CD4-positive, alpha-beta T cell treated with Interleukin-21 for 1 hour (primary cell): ENCODE measurements at places on chromosomes 1 and 21.
A peak's percentile ranks its signal among the peaks of the same experiment; 100 is the strongest.

- no peak for DNase-seq
These were observed 92.5 kb downstream of the DHRS3 start for GRCh38 chr1:12525311-12526181.

GRCh38 chr1:34844252-34844634 lies 15.3 kb downstream of the SMIM12 start:
- DNase-seq: no peak

DNA sequence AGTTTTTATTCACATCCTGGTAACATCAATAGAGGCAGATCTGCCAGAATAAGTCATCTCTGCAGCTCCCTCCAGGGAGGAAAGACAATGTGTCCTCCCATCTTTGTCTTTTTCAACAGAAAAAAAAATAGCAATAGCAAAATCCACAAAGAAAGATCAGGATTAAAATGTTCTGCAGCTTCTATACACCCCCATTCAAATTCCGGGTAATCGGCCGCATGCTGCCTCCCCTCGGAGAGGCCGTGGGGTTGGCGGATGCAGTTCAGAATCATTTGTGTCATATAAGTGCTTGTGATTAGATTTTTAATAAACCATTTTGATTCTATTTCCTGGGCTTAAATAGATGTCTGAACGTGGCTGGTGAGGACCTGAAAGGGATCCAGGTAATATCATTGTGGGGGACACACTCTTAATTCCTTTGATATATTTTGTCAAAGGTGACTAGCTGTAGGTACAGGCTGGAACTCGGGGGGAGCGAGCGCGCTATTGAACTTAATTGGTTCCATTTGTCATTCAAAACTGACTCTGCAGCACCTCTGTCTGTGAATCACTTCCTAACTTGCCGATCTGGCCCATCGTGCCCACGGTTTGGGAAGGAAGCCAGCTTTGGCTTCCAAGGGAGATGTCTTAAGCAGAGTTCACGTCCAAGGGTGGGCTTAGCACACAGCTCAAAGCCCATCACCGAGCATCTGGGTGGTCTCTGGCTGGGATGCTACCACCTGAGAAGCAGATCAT lies 85.6 kb upstream of the ARHGEF16 start:
- DNase-seq: no peak

DNA sequence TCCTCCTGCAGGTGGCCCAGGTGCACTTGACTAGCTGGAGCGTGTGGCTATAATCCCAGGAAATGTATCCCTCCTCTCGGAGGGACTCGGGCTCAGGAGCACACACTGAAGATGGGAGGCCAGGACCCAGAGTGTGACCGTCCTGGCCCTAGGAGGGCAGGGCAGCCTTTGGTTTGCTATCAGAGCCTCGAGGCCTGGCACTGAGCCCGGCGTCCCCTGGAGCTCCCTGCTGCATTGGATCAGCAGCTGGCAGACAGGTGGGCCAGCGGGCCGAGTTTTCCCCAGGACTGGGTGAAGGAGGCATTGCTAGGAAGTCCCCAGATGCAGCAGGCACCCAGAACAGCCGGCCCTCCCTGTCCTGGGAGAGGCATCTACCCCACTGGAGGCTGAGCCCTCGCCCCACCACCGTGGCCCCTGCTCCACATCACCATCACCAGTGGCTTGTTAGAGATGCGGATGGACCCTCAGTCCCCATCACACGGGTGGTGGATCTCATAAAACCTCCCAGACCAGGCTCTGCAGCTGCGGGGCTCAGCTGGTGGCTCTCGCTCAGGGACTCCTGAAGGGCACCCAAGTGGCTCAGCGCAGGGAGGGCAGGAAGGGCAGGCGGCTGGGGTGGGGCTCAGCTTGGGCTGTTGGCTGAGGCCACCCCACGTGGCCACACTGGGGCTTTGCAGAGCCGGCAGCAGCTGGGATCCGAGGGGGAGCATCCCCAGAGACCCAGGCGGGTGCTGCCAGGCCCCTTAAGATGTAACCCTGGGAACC lies 32.7 kb upstream of the POFUT2 start:
- no peak for DNase-seq

DNA sequence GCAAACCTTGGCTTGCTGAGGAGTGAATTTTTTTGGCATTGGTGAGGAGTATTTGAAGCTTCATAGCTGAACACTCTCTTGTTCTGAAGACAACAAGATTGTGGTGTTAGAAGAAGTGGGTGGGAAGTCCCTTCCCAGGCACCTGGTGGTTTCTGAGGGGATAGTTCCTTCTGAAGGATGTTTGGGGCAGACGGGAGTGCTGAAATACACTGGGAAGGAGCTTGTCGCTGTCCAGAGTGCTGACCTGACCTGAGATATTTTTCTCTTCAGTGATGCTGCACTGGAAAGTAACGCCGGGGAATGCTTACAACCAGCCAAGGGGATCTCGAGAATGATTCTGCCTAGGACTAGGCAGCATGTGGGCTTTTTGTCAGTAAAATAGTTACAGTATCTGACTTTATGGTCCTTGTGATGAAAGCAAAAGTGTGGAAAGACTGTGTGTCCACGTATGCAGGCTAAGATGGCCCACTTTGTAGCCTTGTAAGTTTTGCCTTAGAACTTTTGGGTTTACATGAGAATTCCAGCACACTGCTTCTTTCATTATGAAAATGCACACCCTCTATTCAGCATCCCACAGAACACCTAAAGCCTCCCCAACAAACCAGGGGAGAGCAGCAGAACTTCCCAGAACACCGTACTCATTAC lies 33.1 kb upstream of the NFASC start:
- no peak for DNase-seq

- DNase-seq: no peak
These were observed 23.1 kb upstream of the PTBP2 start for GRCh38 chr1:96698342-96698983.

DNA sequence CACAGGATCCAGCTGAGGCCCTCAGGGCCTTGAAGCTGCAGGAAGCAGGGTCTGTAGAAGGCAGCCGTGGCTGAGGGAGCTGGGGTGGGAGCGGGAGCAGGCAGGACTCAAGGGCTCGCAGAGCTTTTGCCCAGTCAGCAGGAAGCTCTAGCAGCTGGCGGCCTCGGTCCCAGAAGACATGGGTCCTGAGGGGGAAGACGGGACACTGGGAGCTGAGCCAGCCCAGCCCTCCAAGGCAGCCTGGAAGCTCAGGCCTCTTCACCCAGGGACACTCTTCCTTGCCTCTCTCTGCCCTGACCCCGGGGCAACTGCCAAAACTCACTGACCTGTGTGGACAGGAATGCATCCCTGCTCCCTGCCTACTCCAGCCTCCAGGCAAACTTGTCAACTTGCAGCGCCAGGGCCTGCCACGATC lies 8.9 kb downstream of the ADGRB2 start:
- no peak for DNase-seq

DNA sequence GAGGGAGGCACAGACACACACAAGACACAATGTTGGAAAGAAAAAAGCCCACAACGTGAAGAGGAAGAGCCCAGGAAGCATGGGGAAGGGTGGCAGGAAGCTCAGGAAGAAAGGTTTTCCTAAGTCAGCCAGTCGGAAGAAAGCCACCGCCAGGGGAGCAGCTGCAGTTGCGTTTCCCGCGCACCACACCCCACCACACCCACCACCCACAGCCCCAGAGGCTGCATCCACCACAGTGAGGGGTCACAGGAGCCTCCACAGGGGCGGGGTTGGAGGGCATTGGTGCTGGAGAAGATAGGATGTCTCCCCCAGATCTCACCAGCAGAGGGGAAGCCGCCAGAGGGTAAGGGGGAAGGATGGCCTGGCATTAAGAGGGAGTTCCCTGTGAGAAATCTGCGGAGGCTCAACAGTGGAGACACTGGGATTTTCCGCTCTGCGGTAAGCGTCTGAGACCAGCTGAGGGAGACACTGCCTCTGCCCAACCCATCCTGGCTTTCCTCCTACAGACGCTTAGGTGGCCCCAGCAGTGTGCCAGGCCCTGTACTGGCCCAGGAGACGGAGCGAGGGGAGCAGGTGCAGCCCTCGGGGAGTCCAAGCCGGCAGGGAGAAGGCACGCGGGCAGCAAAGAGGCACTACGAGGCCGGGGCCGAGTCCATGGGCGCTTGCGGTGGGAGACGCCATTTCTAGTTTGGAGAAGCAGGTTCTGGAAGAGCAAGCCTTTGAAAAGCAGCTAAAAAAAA lies 19.8 kb downstream of the PGLYRP3 start:
- no peak for DNase-seq

- no peak for DNase-seq
These were observed 1.3 kb upstream of the PYGO2 start for GRCh38 chr1:154962795-154963330.

DNA sequence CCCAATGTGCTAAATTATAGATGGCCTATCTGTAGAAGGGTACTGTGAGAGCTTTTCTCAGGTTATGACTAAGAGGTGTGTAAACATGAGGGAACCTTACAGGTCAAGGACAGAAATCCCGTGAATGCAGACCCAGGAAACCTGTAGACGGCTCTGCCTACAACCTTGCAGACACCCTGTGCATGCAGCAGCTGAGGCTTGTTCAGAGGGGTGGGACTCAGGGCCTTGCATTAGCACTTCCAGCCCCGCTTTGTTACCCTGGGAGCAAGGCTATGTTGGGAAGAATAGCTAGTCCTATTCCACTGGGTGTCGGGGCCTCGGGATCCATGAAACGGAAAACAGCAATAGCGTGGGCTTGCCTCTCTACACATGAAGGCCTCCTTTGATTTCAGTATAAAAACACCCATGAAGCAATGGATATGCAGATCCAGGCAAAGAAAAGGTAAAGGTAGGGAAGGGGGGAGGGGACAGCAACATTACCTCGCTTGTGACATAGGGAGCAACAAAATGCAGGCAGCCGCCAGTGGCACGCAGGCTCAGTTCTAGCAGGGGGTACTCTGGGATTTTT lies 9.5 kb upstream of the NDUFS5 start:
- DNase-seq: no peak

- no peak for DNase-seq
These were observed 3.5 kb downstream of the RGL1 start for GRCh38 chr1:183808296-183809027.

DNA sequence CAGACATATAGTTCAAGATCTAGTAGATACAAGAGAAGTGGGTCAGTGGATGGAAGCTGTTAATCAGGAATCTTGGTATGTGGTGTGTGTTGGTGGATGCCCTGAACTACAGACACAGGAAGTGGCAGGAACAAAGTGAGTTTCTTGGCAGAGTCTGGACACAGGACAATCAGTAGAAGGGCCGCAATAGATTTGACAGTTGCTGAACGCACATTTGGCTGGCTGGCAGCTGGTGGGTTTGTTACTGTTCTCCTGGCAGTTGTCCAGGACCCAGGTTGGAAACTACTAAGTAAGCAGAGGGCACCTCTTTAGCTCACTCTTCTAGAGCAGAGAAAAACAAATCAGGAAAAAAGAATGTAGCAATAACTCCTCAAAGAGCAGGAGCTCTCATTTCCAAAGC lies 13.2 kb downstream of the KRTAP26-1 start:
- DNase-seq: no peak

DNA sequence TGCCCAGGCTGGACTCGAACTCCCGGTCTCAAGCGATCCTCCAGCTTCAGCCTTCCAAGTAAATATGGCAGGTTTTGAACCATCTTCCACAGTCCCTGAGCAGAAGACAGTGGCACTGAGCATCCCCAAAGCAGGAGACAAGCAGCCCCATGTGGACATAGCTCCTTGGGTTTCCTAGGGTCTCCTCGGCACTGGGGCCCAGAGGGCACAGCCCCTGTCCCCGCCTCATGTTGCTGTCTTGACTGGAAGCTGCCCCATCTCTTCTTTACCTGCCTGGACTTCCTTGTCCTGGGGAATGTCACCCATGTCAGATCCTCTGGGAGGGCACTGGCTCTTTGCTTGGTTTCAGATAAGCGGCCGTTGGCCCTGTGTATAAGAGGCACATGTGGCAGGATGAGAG lies 263.7 kb upstream of the RAB4A start:
- no peak for DNase-seq

DNA sequence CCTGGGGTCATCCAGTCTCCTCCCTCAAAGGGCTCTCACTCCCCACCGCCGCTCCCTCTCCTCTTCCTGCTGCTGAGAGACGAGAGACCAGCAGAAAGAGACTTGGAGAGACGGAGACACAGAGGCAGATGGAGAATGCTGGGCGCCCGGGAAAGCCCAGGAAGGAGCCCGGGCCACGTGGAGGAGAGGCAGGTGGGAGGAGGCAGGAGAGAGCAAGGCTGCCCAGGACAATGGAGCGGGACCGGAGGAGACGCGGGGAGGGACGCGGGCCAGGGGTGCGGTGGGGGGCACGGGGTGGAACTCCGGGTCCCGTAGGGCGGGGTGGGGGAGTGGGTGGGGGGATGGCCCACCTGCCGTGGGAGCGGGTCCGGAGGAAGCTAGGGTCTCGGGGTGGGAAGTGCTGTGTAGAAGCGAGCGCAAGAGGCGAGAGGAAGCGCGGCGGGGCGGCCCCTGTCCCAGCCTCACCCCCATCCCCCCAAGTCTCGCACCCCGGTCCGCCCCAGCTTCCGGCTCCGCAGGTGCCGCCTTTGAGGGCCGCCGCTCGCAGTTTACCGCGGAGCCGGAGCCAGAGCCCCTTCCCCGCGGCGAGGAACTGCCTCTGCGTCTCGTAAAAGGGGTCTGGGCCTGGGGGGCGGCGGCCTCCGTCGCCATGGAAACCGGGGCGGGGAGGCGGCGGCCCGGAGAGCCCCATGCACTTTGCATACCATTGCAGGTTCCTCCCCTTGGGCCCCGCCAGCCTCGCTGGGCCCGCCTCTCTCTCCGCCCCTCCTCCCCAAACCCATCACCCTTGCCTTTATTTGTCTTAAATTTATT lies 11.7 kb upstream of the EPHA2 start:
- DNase-seq: peak; percentile 78

DNA sequence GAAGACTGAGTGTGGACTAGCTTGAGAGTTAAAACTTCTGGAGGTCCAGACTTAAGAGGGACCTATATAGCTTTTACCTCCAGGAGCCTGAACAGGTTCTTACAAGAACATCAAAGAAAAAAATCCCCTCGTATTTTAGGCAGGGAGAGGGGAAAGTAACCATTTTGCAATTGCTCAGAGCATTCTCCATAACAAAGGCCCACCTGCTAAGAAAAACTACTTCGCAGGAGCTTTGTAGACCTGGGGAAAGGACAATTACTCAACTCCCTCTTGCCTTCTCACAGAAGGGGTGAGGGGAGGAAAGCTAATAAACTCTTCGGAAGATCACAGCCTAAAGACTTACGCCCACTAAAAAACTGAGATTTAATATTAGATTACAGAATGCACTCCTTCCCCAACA lies 86.3 kb downstream of the RERE start:
- DNase-seq: no peak

DNA sequence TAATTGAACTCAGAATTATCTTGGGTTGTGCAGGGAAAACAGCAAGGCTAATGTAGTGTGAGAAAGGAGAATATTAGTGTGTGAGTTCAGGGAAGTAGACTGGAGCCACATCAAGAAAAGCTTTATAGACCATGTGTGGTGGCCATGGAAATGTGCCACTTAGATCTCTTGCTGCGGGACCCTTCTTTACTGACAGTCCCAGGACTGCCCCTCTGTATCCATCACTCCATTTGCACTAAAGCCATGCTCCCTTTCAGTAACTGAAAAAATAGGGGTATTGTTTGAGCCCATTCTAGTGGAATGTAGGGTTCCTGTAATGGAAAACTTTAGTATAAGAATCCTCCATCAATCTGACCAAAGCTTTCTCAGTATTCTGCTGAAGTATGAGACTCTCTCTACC lies 32.3 kb downstream of the SAMSN1 start:
- no peak for DNase-seq

GRCh38 chr1:160975026-160975425 lies 20.4 kb upstream of the ITLN2 start:
- no peak for DNase-seq

GRCh38 chr21:34215911-34216717 lies 142.7 kb downstream of the MRPS6 start:
- no peak for DNase-seq

GRCh38 chr1:94698356-94698755 lies 121.8 kb upstream of the SLC44A3 start:
- no peak for DNase-seq

- DNase-seq: no peak
These were observed 187.0 kb downstream of the TPR start for GRCh38 chr1:186188004-186188539.

- DNase-seq: no peak
These were observed 66.8 kb upstream of the DISP3 start for GRCh38 chr1:11412141-11412540.
